ENCODE measurements at places on chromosomes 2 and 18.
A peak's percentile ranks its signal among the peaks of the same experiment; 100 is the strongest.

DNA sequence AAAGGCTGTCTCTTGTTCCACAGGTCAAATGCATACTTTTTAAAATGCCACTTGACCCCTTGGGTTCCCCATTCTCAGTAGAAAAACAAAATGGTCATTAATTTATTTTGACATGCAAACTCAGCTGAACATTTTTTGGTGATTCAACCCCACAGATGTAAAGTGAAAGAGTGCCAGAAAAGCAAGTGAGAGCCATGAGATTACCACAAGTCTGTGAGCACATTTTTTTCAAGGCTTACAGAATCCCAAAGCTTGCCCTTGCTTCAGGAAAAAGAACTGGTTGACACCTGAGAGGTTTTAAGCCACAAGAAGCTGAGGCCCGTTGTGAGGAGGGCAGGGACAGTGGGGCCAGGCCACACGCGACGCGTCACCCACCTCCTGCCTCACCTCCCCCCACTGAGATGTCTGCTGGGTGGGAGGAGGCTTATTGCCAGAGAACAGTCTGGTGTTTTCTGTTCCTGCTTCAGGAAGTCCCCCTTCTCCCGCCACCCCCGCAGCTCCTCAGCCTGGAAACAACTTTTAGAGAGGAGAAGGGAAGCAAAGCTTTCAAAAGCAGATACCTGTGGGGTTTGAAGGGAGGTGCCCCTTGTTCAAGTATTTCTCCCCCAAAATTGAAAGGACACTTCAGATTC lies 70.4 kb upstream of the CYP1B1 start:
- peak; percentile 74 for DNase-seq

DNA sequence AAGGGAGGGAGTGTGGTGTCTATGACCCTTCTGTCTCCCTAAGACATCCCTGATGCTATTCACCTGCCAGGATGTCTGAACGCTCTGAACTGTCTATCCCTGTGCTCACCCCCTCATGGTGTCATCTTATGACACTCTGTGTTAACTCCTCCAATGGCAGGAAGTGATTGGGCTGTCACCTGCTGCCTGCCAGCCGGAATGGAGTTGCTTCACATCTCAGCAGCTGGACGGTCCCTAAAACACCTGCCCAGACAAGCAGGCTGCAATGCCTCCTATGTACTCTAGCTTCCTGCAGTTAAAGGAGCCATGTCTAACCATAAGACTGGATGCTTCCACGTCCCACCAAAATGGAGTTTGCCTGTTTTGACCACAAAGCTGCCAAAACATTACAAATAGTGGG lies 99.9 kb downstream of the CPO start:
- no peak for DNase-seq

DNA sequence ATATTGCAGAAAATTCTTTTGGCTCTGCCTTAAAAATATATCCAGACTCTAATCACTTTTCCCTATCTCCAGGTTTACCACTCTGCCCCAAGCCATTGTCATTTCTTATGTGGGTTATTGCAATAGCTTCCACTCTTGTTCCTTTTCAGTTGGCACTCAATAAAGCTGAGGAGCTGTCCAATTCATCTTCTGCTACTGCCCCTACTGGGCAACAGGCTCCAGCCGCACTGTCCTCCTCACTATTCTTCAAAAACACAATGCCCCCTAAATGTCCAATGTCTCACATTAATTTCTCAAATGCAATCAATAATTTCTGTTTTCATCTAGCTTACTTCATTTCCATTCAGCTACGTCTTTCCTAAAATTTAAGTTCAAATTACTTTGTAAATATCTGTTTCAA lies 1262.5 kb upstream of the CDH2 start:
- no peak for DNase-seq

DNA sequence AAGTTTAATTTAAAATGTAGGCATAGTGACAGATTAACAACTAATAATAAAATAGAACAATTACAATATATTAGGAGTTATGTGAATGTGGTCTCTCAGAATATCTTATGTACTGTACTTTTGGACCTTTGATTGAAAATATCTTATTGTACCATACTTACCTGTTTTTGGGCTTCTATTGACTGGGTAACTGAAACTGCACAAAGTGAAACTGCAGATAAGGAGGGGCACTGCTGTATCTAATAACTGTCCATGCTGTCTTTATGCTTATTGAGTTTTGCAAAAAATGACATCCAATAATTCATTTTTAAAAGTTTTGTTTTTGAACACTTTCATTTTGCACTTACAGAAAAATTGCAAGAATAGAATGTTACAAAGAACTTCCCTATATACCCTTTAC lies 19.9 kb downstream of the BIRC6 start:
- no peak for DNase-seq

GRCh38 chr2:100624536-100624935 lies 61.7 kb downstream of the PDCL3 start:
- DNase-seq: no peak

DNA sequence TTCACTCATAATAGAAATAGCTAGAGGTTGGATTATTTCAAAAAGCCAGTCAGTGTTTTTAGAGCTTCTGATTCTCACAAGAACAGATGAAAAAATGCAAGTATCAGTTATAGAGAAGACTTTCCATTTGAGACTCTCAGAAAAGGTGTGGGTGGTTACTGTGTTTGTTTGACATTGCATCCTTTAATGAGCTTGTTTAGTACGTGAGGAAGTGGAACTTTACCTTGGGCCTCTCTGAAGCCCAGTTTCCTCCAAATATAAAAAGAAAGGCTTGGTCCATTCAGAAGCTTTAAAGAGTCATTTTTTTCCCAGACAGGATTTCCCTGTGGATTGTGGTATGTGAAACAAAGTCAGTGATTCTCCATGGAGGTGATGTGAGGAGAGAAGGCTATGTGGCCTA lies 89.9 kb upstream of the RANBP2 start:
- no peak for DNase-seq

GRCh38 chr2:191777351-191777750 lies 69.5 kb downstream of the CAVIN2 start:
- DNase-seq: no peak

DNA sequence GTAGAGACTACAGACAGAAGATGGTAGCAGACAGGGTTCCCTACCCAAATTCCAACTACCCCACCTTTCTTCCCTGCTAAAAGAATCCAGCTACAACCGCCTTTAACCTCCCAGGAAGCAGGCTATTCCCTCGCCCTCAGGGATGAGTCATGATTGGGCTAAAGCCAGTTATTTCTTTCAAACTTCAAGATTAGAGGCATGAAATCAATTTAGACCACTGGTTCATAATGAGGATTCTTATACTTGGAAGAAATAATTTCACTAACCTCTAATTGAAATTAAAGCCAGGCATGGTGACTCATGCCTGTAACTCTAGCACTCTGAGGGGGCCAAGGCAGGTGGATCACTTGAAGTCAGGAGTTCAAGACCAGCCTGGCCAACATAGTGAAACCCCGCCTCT lies 20.0 kb downstream of the TRIP12 start:
- peak; percentile 81 for DNase-seq

DNA sequence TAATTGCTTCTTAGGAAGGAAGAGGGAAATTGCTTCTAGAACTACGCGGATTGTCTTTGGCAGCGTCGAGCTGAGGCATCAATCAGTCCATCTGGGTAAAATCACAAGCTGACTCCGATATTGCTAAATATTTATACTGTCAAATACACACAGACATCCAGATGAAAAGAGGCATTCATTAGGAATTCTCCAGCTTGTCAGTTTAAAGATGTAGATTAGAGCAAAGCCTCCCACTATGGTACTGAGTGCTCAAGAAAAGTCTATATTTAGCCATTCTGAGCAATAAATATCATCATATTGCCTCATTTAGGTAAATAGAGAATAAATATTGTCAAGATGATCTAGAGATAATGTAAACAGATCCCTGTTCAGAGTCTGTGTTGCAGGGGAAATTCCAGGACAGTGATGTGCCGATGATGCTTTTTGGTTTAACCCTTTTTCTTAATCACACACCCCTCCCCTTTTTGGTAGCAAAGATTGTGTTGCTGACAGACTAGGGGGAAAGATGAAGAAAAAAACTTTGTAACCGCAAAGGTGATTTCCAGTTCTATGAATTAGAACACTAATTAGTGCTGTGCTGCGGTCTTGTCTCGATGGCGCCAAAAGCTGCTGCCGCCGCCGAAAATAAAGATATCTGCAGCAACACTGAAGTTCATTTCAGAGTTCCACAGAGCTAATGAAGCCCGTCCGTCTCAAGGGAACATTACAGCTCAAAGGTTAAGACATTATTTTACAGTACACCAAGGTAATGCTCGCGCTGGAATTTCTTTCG lies 171.8 kb downstream of the PTGR3 start:
- no peak for DNase-seq

GRCh38 chr2:203648273-203648672 lies 58.2 kb upstream of the CD28 start:
- DNase-seq: no peak

DNA sequence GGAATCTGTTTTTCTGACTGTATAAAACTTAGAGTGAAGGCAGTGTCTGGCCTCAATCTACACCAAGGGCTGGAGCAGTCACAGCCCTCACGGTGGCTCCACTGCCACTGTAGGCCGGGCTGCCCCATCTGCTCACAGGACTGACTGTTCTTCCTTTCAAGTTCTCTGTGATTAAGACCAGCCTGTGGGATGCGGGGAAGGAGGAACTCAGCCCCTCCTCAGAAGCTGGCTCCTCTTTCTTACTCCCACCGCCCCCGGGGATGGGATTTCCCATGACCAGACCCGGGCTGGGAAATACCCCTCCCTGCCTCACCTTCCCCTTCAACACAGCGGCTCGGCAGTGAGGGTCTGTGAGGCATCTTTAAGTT lies 106.0 kb downstream of the COPS8 start:
- no peak for DNase-seq

GRCh38 chr2:130875935-130876334 lies 39.2 kb downstream of the ARHGEF4 start:
- DNase-seq: no peak

DNA sequence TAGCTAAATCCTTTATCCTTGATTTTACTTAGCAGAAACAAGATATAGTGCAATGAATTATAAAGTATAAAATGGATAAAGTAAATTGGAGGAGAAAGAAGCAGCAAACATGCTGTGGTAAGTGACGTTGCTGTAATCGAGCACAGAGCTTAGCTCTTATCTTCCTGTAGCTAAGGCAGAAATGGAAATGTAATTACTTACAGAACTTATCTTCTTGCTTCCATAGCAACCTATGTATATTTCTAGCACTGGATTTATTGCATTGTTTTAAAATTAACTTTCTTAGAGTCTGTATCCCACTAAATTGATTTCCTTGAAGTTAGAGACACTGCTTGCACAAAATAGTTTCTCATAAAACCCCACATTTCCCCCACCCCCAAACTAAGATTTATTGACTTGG lies 130.6 kb upstream of the MC4R start:
- DNase-seq: no peak

- no peak for DNase-seq
Measured at GRCh38 chr2:32402091-32402490, 45.3 kb downstream of the BIRC6 start.

GRCh38 chr2:160062292-160063005 lies at the start of gene PLA2R1:
PLA2R1 (minus strand) TSS chr2:160062615; CDS start chr2:160062403, 212 bp downstream.
- DNase-seq: peak; percentile 70

DNA sequence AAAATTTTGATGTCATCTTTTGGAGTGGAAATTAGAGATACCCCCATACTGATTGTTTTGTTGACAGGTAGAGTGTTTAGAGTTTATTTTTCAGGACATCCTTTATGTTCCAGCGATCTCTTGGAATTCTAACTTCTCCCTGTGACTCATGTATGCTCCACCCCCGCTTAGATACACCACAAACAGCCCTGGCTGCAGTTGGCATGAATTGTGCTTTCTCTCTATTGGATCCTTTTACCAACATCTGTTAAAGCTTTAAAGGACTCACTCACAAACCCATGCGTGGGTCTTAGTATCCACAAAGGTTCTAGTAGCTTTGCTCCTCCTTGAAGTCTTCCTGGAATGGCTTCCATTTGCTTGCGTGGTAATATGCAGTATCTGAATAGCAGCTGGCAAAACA lies 409.5 kb upstream of the POU3F3 start:
- peak; percentile 5 for DNase-seq

DNA sequence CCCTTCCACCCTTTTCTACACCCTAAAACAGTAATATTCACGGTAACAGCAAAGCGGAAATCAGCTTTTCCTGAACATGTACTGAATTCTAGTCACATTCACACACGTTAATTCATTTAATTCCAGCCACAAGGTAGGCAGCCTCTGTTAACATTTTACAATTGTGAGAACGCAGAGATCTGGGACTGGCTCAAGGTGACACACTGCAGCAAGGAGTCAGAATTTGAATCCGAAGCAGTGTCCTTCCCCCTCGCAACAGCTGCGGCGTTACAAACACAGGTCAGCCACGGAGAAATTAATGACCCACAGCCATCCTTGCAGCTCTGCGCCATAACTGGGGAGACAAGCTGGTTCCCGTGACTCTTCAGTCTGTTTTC lies 818 bp upstream of the SLC20A1 start:
- no peak for DNase-seq

DNA sequence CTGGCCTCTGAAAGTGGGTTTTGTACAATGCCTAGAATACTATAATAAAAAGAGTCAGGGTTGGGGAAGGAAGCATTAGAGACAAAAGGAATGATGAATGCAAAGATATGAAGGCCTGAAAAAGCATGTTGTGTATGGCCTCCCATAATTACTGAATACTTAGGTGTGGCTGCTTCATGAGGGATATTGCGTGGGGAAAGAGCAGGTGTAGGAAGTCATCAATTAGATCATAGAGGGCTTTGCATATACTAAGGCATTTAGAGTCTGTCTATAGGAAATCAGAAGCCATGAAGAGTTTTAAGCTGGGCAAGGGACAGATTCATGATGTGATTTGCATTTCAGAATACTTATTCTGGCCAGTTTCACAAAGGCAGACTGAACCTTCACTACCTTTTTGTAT lies 48.2 kb downstream of the NCOA1 start:
- no peak for DNase-seq

- DNase-seq: no peak
Measured at GRCh38 chr2:40758401-40759155, 306.7 kb upstream of the SLC8A1 start.

- DNase-seq: no peak
Measured at GRCh38 chr2:7061921-7062320, 144.7 kb downstream of the RNF144A start.

DNA sequence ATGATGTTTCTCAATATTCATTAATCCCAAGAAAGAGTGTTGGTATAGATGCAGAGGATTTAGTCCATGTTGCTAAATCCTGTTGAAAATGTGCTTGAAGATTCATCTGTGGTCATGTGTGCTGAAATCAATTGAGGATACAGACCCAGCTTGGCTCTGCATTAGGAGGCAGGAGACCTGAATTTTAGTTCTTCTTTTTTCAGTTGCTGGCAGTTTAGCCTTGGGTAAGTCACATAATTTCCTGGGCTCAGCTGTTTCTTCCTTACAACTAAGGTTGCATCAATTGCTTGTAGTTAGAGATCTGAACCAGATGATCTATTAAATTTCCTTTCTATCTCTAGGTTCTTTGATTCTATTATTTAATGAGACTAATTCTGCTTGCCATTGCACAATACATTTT lies 54.4 kb downstream of the SETBP1 start:
- DNase-seq: no peak

All from AG08395 (cell line).